Stimulated activated CD4-positive, alpha-beta T cell treated with anti-CD3 and anti-CD28 coated beads, TNF-alpha, amount 100 ng/mL, for 24 hours (primary cell): ENCODE measurements at places on chromosomes 5 and 9.

- DNase-seq, result no peak
These were observed 77.0 kb upstream of the COL5A1 start for GRCh38 chr9:134564431-134565170.

DNA sequence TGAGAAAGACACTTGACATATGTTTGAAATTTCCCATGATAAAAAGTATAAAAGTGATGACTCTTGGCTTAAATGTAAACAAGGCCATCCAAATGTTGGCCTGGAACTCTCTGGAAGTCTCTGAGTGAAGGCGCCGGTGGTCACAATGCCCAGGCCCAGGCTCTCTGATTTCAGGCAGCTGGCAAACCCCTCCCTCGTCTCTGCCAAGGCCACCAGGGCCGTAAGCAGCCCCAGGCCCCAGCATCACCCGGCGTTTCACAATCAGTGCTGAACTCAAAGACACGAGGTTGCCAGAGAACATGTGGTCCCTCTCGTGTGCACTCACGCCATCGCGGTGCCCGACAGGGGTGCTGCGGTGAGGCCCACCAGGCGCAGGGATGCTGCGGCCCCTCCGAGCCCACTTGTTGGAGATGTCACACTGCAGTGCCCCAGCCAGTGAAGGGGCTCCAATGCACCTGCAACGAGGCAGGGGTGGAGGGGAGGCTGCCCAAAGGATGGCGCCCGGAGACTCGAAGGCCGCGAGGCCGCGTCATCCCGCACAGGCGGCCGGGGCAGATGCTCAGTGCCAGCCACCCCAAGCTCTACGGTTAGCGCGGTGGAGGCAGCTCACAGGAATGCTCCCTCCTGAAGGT, 15.0 kb downstream of the LPCAT1 start:
- DNase-seq, result no peak

DNA sequence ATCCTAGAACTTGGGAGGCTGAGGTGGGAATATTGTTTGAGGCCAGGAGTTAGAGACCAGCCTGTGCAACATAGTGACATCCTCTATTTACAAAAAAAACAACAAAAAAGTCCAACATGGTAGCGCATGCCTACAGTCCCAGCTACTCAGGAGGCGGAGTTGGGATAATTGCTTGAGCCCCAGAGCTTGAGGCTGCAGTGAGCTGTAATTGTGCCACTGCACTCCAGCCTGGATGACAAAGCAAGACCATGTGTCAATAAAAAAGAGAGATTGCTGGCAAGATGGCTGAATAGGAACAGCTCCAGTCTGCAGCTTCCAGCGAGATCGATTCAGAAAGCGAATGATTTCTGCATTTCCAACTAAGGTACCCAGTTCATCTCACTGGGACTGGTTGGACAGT, 54.8 kb upstream of the FBXL17 start:
- no peak for DNase-seq

GRCh38 chr5:98066910-98067309, 706.6 kb upstream of the RGMB start:
- DNase-seq, result no peak

DNA sequence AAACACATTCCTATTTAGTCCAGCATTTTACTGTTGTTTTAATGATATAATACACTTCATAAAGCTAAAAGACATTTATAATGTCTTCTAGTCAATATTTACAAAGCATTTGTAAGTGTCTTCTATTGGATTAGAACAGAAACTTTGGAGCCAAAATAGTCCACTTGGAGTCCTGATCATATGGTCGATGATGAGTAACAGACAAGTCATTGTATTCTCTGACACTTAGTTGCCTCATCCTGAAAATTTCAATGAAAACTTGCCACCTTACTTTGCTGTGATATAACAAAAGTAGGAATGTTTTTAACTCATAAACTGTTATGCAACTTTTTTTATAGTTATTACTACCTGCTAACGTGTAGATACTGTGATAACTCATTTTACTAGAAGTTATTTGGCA, 132.5 kb downstream of the GABRB2 start:
- DNase-seq, result no peak

DNA sequence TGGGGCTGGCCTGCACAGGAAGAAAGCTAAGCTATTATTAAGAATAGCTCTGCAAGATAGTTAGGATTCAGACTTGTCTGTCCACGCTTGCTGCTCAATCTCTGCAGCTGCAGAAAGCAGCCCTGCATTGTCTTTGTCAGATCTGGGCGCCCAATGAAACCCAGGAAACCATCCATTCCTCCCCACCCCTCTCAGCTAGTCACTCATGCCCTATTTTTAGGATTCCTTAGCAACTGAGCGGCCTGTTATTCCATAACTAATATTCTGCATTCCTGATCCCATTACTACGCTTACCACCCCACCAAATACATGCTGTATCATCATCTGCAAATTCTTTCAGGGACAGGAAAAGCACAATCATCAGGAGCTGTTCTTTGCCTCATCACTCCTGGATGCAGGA, 52.9 kb upstream of the APC start:
- no peak for DNase-seq

DNA sequence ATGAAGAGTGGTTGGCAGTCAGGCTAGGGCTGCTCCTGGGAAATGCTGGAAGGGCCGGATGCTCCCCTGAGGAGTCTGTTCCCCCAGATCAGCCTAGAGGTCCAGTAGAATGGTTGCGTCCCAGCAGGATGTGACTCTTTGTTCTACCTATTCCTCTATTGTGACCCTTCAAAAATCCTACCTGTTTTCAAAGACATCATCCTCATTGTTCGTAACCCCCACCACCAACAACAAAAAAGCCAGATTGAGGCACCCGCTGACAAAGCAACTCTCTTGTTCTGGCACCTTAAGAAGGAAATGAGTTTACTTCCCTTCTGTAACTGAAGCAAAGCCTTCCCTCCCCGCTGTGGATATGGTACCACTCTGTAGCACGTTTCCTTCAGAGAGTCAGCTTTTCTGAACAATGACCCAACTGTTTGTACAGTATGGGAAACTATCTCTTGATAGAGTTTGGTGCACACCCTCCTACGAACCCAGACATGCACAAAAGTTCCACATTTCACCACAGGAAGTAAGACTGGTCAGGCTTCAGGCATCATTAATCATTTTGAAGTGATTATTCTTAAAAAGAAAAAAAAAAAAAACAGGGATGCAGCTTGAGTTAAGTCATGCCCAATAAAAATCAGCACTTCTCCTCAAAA, 207.2 kb downstream of the ENC1 start:
- no peak for DNase-seq

DNA sequence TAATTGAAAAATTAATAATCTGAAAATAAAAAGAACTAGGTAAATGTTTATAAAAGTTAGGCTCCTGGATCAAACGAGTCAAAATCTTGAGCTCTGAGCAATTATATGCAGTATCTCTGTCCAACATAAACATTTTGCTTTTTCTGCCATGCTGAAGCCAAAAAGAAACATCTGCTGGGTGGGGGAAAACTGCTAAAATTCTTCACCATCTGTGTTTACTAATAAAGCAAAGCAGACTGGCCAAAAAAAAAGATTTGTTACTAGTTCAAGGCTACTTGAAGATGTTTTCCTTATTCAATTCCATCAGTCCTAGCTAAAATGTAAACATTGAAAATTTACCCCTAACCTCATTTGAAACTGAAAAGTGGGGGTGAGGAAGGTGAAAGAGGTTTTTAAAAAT, 29.7 kb downstream of the GTF3C4 start:
- DNase-seq, result no peak
